ENCODE measurements at places on chromosomes 1 and 21.

GRCh38 chr1:154857022-154857421, 13.1 kb downstream of the KCNN3 start:
- DNase-seq: no peak

GRCh38 chr1:16478091-16478490, 36.0 kb downstream of the RNU1-1 start:
- no peak for DNase-seq

DNA sequence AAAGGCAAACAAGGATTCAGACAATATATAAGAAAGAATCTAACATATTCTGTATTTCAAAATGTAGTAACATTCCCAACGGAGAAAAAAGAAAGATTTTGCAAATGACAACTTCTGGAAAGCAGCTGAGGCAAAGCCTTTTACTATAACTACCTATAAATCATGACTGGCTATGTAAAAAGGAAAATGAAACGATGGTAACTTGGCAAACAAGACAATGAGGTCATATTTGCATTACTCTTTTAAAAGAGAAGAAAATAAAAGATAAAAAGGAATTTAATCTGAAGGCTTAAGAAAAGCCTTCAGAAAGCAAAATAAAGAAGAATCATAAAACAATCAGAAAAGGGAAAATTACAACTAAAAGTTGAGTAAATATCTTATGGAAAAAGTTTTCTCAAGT, 25.1 kb upstream of the ASPM start:
- DNase-seq: peak; percentile 17

- no peak for DNase-seq
These were observed 112.0 kb upstream of the ADAMTS5 start for GRCh38 chr21:27078915-27079314.

GRCh38 chr1:110579460-110579859, 26.7 kb downstream of the KCNA2 start:
- DNase-seq: no peak

- no peak for DNase-seq
These were observed 351.1 kb downstream of the CAMTA1 start for GRCh38 chr1:7136166-7136953.

GRCh38 chr1:12556957-12557935, 60.8 kb downstream of the DHRS3 start:
- peak; percentile 52 for DNase-seq

GRCh38 chr1:22831729-22832413, 121.2 kb downstream of the EPHB2 start:
- DNase-seq: peak; percentile 75

DNA sequence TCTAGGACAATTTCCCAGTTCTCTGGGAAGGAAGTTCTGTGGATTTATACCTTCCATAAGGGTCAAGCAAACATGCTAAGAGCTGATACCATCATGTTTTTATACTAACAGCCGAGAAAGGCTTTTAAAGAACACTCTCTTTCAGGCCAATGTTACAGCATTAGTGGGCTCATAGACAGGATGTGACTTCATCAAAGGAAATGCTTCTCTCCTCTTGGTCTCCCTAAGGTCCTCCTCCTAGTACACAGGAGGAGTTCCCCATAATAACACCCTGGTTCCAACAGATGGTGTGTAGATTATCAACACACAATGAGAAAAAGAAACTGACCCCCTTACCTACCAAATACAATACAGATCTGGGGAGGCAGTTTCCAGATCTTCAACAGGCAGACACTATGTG, 26.7 kb upstream of the GLIS1 start:
- DNase-seq: peak; percentile 61

DNA sequence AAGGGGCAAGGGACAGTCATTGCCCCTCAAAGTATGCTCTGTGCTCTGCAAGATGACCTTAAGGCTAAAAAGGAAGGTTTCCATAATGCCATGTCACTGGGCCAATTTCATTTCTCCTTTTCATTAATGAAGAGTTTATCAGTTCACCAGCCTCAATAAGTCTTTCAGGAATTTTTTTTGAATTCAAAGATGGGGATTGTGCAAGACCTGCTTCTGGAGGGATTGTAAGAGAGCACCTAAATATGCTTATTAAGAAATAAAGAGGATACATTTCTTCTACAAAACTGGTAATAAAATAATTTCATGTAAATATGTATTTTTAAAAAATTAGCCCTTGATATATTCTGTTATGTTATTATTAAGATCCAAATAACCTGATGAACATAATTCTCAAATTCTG, 86.8 kb upstream of the RGS4 start:
- DNase-seq: no peak

DNA sequence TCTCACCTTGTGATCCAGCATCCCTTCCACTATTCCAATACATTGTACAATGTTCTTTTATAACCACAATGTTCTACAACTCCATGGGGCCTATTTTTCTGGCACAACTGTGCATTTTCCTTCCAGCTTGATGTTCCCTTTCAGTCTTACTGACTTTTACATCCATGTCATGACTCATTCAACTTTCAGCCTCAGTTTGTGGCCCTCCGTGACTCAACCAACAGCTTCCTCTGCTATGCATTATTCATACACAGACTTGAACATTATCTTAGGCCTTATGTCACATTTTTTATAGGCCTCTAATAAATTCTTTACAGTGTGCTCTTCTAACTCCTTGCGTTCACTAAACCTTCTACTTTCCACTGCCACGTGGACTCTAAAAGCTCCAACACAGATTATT, 119.4 kb upstream of the PRMT6 start:
- DNase-seq: peak; percentile 98

- DNase-seq: peak; percentile 4
These were observed 396.6 kb downstream of the BRINP2 start for GRCh38 chr1:177567393-177567792.

DNA sequence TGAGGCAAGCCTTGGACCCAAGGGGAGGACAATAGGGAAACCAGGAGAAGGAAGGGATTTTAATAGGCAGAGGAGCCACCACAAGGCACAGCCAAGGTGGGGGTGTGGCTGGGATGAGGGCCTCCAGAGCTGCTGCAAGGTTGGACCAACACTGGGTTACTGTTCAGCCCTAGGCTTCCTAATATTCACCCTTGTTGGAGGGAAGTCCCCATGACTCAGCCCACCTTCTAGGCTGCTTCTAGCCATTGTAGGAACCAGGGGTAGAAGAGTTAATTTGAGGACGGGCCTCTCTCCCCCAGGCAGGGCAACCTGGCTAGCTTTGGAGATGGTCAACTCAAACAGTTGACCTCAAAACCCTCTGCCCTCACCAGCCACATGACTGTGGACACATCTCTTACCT, 59.5 kb downstream of the KCNN3 start:
- no peak for DNase-seq

DNA sequence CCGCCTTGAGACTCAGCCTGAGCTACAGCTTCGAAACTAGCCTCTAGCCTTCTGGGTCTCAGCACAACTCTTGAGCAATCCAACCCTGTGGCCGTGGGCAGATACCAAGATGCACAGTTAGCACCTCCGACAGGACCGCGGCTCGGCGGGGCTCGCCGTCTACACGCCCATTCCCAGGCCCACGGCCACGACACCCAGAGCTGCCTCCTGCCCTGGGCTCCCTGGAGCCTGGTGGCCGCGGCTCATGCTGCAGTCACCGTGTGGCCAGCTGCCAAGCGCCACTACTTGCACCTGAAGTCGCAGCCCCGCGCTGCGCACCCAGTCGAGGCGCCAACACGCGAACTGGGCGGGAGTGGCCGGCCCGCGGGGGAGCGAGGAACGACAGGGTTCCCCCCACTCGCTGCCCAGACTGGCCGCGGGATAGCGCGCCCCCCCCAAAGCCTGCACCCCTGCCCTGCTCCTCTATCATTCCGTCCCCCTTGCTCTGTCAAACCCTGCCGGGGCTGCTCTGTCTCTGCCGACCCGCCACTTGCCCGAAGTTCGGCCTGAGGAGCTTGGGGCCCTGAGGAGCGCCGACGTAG, 729 bp upstream of the CDCA8 start:
- DNase-seq: no peak

DNA sequence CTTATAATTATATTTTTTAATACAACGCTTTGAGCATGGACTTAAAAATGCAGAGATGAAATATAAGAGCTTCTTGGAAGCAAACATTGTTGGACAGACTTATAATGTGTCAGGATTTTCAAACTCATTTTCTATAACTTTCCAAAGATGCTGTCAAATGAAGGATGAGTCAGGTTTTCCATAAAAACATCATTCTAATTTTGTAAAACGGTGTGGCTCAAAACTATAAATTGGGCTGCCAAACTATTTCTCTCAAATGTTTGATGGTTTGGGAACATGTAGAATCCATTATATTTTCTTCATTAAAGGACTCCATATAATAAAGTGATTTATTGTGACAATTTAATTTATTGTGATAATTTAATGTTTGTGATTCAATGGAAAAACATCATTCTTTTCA, 511.2 kb downstream of the USP25 start:
- DNase-seq: no peak

- peak; percentile 86 for DNase-seq
These were observed 61.0 kb downstream of the HMCN1 start for GRCh38 chr1:185795181-185795580.

DNA sequence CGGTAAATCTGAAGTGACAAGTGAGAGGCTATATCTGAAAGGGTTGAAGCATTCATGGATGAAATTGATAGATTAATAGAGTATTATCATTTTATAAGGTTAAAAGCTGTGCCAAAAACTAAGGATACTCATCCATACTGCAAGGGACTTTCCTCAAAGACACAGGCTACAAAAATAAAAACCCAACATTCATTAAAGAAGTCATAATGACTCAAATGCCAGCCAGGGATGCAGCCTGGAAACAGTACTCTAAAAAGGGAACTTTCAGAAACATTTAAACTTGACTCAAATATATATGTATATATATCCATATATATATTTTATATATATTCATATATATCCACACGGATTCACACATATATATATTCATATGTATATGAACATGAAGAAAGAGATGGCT, 1.1 kb upstream of the TIAM1 start:
- DNase-seq: no peak

Measured in fibroblast of upper back skin (primary cell).